ENCODE measurements at places on chromosomes 2 and 18.

- no peak for DNase-seq
Measured at GRCh38 chr18:50877545-50878265, 1.2 kb upstream of the ME2 start.

- DNase-seq = no peak
Measured at GRCh38 chr2:96957244-96957643, 29.1 kb downstream of the FAM178B start.

GRCh38 chr18:25553631-25554263 is 201.8 kb upstream of the ZNF521 start:
- no peak for DNase-seq

- peak; percentile 77 for DNase-seq
Measured at GRCh38 chr2:3519255-3520205, at the start of gene ADI1. Gene ADI1, minus strand, starts transcription at chr2:3519531. Its CDS starts 44 bp downstream, at chr2:3519487.

DNA sequence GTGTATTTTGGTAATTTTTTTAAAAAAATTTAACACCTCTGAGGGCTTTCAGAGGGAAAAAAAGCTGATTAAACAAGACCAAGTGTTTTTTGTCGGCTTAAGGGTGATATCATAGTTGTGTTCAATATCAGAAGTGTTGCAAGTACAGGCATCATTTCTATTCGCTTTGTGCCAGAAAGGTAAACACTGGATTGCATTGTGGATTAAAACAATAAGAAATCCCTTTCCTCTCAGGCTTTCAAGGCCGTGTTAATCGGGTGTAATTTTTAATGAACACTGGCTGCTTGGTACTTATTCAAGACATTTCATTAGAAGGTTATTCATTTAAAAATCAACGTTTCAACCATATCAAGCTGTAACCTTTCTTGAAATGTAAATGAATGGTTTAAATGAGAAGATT is 18.3 kb downstream of the FIGN start:
- no peak for DNase-seq

DNA sequence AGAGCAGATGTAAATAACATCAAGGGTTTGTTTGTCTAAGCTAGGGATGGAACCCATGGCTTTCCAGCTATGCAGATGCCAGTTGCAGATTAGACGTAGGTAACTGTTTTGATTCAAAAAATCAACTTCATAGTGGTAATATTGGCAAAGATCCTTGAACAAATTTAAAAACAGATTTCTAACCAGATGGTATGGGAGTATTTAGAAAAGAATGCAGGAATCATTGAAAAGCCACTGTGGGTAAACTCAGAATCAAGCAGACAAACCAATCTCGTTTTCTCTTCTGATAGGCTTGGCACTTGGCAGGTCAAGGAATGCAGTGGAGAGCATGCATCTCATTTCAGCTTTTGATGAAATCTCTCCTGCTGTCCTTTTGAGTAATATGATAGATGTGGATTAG is 377.5 kb downstream of the CLIP4 start:
- no peak for DNase-seq
